Stimulated activated CD8-positive, alpha-beta memory T cell treated with anti-CD3 and anti-CD28 coated beads, Interleukin-4, amount 100 ng/mL, for 1 hour (primary cell): ENCODE measurements at places on chromosomes 4 and X.

DNA sequence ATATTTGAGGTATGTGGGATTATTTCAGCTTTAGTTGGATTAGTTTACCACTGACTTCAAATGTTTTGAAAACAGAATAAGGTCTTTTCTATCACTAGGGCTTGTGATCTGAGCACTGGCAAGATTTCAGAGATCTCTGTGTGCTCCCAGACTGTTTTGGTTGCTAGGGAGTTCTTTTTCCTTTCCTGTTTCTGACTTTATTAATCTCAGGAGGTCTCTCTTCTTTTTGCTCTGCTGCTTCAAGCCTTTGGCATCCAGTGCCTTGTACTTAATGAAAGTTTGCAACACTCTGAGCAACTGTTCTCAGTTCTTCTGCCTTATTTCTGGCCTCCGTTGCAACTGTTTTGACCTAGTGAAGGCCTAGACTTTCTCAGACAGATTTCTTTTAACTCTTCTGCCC is 32.1 kb upstream of the PAQR3 start:
- no peak for DNase-seq

DNA sequence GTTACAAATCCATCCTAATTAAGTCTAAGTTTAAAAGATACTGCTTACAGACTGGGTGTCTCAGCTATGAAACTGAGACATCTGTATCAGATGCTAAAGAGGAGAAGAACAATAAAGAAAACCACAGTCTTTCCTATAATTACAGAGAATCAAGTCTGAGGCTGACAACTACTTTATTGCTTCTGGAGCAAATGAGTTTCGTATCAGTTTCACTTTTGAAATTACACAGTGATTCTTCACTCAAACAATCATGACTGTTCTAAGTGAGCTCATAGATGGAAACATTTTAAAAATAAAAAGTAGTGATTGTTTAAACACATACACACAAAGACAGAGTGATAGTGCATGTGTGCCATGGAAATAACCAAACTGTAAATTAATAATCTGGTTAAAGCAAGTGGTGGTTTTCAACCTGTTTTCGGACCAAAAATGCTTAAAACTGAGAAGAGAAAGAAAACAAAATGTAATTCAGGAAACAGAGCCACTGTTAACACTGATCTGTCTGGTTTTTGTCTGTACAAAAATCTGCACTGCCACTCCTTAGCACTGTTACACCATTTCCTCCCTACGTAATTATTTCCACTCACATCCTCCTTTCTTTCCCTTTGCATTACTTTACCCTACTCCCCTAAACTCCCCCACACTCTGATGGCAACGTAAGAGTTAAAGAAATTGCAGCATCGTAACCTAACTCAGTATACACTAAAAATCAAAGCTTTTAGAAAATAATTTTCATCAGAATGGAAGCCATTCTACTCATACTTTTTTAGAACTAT is 12.5 kb downstream of the RFC1 start:
- no peak for DNase-seq

- DNase-seq = no peak
Measured at GRCh38 chrX:12032082-12032481, 106.2 kb upstream of the FRMPD4 start.

DNA sequence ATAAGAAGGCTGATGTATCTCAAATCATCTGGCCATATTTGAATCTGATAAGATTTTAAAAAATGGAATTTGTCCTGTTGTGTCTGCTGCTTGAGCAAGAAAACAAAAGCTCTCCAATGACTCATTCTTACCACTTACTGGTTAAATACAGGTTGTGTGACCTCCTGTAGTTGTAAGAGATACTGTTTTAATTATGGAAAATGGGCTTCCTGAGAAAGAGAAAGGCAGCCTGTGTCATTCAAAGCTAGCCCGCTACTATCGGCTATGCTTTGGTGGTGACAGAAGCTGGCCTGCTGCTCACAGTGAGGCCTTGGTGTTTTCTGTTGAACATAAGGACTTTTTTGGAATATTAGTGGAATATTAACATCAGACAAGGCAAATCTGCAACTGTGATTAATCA is 1722.1 kb upstream of the PCDH10 start:
- DNase-seq = no peak

DNA sequence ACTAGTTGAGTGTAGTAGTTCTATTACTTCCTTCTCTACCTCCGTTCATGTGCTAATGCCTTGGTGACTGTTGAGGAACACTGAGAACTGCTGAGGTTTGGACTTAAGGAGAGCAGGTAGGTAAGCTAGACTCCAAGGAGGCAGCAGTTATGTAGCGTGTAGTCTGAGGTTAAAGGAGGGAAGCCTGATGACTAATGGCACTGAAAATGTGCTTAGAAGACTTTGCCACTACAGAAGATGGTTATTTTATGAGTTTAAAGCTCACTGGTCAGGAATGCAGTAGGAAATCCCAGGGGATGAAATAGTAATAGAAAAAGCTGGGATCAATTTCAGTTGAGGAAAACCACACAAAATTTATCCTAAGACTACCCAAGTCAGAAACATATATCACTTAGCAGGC is 1077.3 kb downstream of the RAPGEF2 start:
- DNase-seq = no peak

- DNase-seq = no peak
Measured at GRCh38 chr4:16227462-16227868, 1.2 kb upstream of the TAPT1 start.

DNA sequence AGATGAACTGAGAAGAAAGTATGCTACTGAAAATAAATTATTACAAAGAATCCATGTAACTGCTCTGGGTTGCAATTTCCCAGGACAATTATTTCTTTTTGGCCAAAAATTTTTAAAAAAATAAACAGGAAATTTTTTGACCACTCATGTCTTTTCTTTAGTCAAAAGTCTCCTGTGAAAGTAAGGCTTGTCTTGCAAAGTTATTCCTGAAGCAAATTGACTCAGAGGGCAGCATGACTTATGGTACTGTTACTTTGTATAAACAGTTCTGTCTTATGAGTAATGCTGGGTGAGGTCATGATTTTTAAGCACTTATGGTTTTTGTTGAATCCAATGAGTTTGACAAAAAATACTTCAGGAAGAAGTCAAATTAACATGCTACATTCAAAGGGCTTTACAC is 292.8 kb upstream of the ARSJ start:
- no peak for DNase-seq

- no peak for DNase-seq
Measured at GRCh38 chr4:157988641-157989040, 184.2 kb downstream of the GASK1B start.

- no peak for DNase-seq
Measured at GRCh38 chr4:138185859-138186645, 56.1 kb downstream of the SLC7A11 start.

GRCh38 chr4:105963461-105964400 is 68.5 kb downstream of the NPNT start:
- DNase-seq = no peak

DNA sequence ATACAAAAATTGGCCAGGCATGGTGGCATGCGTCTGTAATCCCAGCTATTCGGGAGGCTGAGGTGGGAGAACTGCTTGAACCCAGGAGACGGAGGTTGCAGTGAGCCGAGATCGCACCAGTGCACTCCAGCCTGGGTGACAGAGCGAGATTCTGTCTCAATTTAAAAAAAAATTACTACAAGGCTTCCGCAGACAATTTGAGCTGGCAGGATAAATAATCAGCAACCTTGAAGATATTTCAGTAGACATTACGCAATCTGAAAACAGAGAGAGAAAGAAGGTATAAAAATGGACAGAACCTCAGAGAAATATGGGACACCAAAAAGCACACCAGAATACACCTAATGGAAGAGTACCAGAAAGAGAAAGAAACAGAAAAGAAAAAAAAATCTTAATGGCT is 25.3 kb downstream of the HS6ST2 start:
- DNase-seq = no peak

GRCh38 chrX:120795301-120795700 is 80.4 kb downstream of the CT47B1 start:
- DNase-seq = no peak

DNA sequence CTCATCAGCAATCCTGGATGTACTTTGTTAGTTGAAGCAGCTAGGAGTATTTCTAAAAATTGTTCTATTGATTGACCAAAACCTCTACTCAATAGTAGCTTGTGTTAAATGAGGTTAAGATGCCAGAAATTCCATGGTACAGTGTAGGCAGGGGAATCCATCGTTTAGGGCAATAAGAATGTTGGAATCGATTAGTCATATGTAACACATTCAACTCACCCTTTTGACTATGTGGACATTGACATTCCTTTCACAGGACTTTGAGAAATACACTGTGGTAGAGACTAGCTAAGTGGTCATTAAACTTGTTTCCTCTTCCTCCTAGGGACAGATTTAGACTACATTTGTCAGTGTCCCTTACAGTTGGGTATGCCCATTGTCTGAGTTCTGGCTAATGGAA is 40.2 kb downstream of the KDM5C start:
- no peak for DNase-seq

GRCh38 chr4:42397635-42398170 is 415 bp downstream of the SHISA3 start:
- DNase-seq = no peak

GRCh38 chr4:174358829-174359228 is 75.1 kb downstream of the CEP44 start:
- DNase-seq = no peak

GRCh38 chr4:3371033-3372001 is 70.5 kb upstream of the HGFAC start:
- DNase-seq = no peak

DNA sequence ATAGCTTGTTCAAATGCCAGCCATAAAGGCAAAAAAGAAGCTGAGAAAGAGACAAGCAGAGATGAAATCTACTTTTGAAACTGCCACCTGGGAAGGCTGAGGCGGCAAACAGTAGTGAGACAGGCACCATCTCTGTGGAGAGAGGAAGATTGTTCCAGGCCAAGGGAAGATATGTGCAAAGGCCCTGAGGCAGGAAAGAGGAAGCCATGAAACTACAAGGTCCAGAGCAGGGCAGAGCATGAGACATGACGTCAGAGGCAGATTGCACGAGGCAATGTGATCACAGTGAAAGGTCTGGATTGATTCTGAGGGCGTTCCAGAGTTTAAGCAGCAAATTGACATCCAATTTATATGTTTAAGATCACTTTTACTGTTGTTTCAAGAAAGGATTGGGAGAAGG is 226.1 kb downstream of the QDPR start:
- DNase-seq = no peak

GRCh38 chrX:6226596-6227452 is 1.8 kb downstream of the NLGN4X start:
- no peak for DNase-seq

DNA sequence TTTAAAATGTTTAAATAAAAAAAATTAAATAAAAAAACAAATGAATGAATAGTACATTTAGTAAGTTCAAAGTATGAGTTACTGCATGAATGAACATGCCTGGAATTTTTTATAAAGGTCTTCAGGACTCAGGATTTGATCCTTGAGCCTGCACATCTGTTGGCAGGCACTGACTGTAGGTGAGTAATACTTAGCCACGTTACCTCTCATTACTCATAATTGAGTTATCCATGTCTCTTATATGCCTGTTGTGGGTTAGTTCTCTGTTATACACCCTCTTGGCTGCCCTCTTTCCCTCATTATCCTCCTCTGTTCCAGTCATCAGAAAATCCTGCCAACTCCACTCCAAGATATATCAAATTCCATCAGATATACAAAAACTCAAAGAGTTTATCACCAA is 276.0 kb downstream of the FBXW7 start:
- no peak for DNase-seq

DNA sequence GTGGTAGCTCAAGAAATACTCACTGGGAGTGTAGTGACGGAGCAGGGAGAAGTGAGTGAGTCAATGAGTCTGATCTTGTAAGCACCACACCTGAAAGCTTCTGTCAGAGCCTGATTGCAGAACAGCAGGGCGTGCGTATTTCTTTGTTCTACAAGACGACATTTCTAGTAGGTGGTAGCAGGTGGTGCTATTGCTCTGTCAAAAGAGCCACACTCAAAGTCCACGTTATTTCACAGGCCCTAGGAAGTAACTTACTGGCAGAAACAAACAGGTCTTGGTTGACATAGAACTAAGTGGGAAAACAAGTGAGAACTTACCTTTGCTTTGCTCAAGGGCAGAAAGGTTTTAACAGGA is 46.4 kb upstream of the SPRY1 start:
- no peak for DNase-seq

DNA sequence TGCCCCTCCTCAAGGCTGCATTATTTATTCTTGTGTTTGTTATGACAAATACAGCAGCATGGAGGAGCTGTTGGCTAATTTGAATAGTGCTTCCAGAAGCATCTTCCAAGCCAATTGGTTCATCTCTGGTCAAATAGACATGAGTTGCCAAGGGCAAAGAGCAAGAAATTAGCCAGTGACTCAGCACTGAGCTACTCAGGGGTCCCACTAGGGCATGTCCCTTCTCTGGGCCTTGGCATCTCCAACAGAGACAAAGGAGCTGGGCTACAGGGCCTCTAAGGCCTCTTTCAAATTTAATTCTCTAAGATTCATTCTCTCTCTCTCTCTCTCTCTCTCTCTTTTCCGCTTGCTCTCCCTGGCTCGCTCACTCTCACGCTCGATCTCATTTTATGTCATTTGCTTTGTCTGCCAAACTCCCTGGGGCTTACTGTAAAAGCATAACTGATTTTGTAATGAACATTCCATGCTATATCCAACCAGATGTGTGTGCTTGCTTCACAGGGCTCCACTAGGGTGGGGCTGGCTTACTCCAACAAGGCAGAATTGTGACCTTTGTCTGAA is 86.7 kb upstream of the MAGEA4 start:
- no peak for DNase-seq

DNA sequence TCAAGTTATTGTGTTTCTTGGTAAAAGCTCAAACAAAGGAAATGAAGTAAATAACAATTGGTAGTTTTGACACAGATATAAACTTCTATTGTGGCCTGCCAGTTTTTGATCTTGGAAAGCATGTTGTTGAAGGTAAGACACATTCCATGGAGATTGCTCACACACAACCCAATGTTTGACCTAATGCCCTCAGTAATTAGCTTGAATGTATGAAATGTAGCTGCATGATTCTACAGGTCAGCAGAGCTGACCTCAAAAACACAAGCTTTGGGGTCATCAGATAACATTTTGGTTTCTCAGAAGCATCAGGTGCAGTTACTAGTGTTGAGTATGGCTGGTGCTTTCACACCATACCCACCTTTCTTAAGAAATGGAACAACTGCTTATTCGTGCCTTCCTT is 16.5 kb downstream of the GPR173 start:
- no peak for DNase-seq

GRCh38 chrX:20378233-20378920 is 111.7 kb upstream of the RPS6KA3 start:
- no peak for DNase-seq

- DNase-seq = no peak
Measured at GRCh38 chr4:72418458-72418857, 150.6 kb downstream of the ADAMTS3 start.

GRCh38 chrX:68895341-68895755 is 66.5 kb downstream of the EFNB1 start:
- DNase-seq = no peak

DNA sequence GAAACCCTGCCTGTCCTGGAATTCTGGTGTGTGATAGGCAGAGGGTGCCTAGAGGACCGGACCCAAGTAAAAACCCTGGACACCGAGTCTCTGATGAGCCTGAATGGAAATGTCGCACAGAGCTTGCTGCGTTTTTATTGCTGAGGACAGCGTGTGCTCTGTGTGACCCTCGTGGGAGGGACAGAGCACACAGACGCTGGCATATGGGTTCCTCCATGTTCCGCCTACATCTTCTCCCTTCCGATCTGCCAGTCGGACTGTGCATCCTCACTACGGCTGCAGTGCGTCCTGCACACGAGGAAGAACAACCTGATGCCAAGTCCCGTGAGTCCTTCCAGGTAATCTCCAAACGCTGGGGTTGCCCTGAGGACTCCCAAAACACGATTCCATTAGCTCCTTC is 68.3 kb downstream of the AFAP1 start:
- DNase-seq = no peak

- no peak for DNase-seq
Measured at GRCh38 chrX:24093746-24094145, 39.0 kb downstream of the EIF2S3 start.
